ENCODE measurements at places on chromosomes 12 and 14. TPM values are rescaled to one million over a fixed set of nuclear protein-coding genes. Genes with fewer than 3 reads are reported as not detected.

DNA sequence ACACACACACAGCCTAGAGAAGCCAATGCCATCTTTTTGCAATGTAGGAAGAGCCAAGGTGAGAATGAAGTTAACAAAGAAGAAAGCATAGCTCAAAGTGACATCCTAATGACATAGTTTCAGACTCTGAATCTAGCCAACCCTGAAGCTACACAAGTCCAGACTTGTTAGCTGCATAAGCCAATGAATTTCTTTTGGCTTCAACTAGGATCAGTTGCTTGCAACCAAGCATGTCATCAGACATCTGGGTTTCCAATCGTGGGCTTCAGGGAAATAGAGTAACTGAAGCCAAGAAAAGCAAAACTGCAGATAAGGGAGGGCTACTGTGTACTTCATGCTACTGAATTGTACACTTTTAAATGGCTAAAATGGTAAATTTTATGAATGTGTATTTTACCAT is 4.4 kb upstream of the GPHN start:
- no peak for DNase-seq
- H3K27me3 ChIP-seq, result no peaks in the 10 kb centered on the region
- H3K4me3 ChIP-seq, result no peak overlapping the region
- no peak overlapping the region for H3K27ac ChIP-seq
- H3K4me1 ChIP-seq, result peaks cover 3% of the 10 kb centered on the region

DNA sequence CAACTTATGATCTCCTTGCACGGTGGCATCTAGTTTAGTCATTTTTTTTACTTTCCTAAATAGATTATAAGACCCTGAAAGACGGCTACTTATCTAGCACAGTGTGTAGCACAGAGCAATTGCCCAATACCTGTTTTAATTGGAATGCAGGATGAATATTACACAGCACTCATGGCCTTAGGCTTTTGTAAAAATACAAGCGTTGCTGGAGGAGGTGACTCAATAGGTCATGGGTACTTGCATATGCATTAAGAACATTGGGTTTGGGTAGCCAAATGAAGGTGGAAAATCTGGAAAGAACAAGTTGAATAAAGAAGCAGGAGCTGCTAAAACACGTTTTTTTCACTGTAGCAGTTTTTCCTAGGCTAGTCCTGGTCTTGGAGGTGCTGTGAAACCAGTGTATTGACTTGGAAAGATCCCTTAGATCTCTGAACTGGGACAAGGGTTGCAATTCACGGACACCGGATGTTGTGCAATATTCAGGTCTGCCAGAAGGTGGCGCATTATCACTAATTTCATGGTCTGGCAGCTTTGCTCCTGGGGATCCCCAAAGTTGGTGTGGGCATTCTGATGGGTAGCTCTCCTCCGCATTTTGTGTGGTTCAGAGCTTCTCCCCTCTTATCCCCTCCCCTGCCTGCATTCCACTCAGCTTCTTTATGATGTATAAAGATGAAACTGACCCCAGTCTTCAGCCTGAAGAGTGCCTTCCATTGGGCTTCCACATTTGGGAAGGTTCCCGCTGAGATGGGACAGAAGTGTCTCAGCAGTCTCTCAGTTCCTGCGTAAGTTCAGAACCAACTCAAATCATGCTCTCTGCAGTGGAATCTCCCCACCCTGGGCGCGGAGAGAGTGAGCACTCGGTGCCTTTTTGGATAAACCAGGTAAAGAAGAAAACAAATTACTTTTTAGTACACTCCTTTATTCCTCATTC is 278.3 kb downstream of the NRXN3 start:
- no peak for DNase-seq
- H3K27ac ChIP-seq, result no peak overlapping the region
- H3K36me3 ChIP-seq, result no peaks in the 10 kb centered on the region
- no peaks in the 10 kb centered on the region for H3K27me3 ChIP-seq
- H3K4me1 ChIP-seq, result no peaks in the 10 kb centered on the region

GRCh38 chr12:79690142-79690637 is 574 bp downstream of the PAWR start:
- peak overlapping the region; percentile 65 for H3K4me3 ChIP-seq
- H3K27me3 ChIP-seq, result no peaks in the 10 kb centered on the region
- peak; percentile 63 for DNase-seq
- no peaks in the 10 kb centered on the region for H3K36me3 ChIP-seq
- peak overlapping the region; percentile 98 for H3K27ac ChIP-seq

- H3K27ac ChIP-seq, result no peak overlapping the region
- H3K27me3 ChIP-seq, result no peaks in the 10 kb centered on the region
- no peak overlapping the region for H3K4me3 ChIP-seq
- H3K4me1 ChIP-seq, result no peaks in the 10 kb centered on the region
Measured at GRCh38 chr12:37548266-37548805, 768.2 kb upstream of the ALG10B start.

INHBE gene
- not detected for total RNA-seq

GRCh38 chr14:61326847-61327246 is 5.5 kb downstream of the PRKCH start:
- H3K4me3 ChIP-seq, result no peak overlapping the region
- H3K4me1 ChIP-seq, result no peaks in the 10 kb centered on the region
- H3K27me3 ChIP-seq, result no peaks in the 10 kb centered on the region
- H3K36me3 ChIP-seq, result no peaks in the 10 kb centered on the region

DNA sequence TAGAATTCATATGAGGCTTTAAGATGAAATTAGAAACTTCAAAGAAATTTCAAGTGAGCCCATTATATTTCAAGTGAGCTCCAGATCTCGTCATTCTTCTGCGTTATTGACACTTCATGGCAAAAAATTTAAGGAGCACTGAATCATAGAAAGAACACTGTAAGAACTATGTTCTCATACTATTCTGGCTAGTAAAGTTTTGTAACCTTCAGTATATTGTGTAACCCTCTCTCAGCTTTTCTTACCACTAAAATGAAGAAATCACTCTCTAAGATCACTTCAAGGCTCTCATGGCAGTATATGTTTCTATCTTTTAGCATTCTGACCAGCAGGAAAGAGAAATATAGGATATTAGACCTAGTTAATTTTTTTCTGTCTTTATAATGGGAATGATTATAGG is 6.3 kb downstream of the GPHN start:
- DNase-seq, result no peak
- H3K27ac ChIP-seq, result no peak overlapping the region
- no peaks in the 10 kb centered on the region for H3K4me1 ChIP-seq
- no peaks in the 10 kb centered on the region for H3K36me3 ChIP-seq
- H3K4me3 ChIP-seq, result no peak overlapping the region

DNA sequence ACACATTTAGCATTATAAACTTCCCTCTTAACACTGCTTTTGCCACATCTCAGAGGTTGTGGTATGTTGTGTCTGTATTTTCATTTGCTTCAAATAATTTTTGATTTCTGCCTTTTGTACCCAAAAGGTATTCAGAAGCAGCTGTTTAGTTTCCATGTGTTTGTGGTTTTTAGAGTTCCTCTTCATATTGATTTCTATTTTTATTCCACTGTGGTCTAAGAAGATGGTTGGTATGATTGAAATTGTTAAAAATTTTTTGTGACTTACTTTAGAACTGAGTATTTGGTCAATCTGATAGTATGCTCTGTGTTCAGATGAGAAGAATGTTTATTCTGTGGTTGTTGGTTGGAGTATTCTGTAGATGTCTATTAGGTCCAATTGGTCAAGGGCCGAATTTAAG is 76.4 kb downstream of the IFNG-AS1 start:
- DNase-seq, result no peak
- no peak overlapping the region for H3K4me3 ChIP-seq
- no peaks in the 10 kb centered on the region for H3K4me1 ChIP-seq
- no peaks in the 10 kb centered on the region for H3K36me3 ChIP-seq
- no peaks in the 10 kb centered on the region for H3K27me3 ChIP-seq

DNA sequence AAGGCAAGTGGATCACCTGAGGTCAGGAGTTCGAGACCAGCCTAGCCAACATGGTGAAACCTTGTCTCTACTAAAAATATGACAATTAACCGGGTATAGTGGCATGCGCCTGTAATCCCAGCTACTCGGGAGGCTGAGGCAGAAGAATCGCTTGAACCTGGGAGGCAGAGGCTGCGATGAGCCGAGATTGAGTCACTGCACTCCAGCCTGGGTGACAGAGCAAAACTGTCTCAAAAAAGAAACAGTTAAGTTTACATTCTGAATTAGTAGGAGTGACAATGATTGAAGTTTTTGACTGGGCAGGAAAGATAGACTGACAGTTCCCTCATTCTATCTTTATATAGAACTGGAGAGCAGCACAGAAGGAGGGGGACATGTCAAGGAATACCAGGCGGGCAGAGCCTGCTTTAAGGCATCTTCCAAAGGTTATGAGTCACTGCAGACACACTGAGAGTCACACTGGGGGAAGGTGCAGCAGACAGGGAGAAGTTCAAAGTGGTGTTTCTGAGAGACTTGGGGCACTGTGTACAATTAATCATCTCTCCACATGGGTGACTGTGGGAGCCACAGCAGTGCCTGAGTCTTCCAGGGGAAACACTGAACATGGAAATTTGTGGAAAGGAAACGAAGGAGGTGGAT is 42.8 kb upstream of the RNASE3 start:
- H3K36me3 ChIP-seq, result no peaks in the 10 kb centered on the region
- H3K4me3 ChIP-seq, result no peak overlapping the region

- no peak overlapping the region for H3K27ac ChIP-seq
- H3K27me3 ChIP-seq, result no peaks in the 10 kb centered on the region
- H3K4me1 ChIP-seq, result no peaks in the 10 kb centered on the region
- DNase-seq, result no peak
- no peak overlapping the region for H3K4me3 ChIP-seq
Measured at GRCh38 chr14:23053426-23053825, 3.9 kb downstream of the CDH24 start.

DNA sequence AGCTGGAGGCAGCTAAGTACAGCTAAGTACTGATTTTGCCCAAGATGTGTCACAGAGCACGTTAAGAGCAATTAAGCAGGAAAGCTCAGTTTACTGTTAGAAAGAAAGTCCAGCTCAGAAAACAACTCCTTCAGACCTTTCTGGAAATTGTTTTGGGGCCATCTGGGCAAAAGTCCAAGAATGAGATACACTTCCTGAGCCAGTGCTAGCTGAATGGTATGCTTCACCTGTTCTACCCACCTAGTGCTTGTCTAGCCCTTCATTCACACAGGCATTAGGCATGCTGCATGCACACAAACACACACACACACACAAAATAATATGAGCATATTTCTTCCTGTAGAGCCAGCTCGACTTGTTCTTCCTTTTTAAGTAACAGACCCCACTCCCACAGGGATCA is 6.6 kb upstream of the IKZF4 start:
- H3K27me3 ChIP-seq, result no peaks in the 10 kb centered on the region
- no peak overlapping the region for H3K27ac ChIP-seq
- H3K36me3 ChIP-seq, result no peaks in the 10 kb centered on the region
- no peak overlapping the region for H3K4me3 ChIP-seq
- DNase-seq, result no peak

- no peaks in the 10 kb centered on the region for H3K36me3 ChIP-seq
- no peak overlapping the region for H3K27ac ChIP-seq
- H3K27me3 ChIP-seq, result no peaks in the 10 kb centered on the region
- H3K4me3 ChIP-seq, result no peak overlapping the region
- DNase-seq, result no peak
Measured at GRCh38 chr14:84234281-84234680, 1295.7 kb upstream of the FLRT2 start.

PARPBP gene
- 2.5 TPM for total RNA-seq

RAB5B gene
- total RNA-seq, result 120 TPM

KRT74 gene
- not detected for total RNA-seq

DNA sequence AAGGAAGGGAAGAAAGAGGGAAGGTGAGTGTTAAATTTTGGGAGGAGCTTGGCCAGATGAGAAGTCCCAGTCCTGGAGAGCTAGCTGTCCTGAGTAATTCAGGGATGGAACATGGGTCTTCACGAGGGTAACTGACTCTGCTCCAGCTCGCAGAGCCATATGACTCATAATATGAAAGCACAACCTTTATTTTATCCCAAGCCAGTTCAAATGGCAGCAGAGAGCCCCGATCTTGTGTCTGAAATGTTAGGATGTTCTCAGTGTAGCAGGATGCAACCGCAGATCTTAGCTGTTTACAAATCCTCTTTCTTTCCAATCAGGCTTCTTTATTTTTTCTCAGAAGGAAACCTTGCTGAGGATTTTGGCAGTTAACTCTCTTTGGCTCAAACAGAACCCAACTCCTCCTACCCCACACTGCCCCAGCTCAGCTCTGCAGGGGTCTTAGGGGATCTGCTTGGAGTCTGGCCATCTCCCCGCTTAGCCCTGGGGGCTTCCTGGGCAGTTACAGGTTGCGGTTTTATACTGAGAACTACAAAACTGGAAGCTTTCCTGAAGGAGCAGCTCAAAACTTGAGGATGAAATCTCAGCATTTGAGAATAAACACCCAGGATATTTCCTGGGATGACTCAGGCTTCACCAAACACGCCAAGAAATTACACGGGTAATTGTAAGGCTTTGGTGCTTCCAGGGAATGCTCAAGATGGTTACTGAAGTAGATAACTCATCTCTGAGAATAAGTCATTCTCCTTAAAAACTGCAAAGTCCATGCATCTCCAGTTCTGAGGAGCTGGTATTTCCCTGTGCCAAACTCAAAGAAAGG is 92.5 kb downstream of the VCPKMT start:
- H3K4me1 ChIP-seq, result peaks cover 1% of the 10 kb centered on the region
- H3K36me3 ChIP-seq, result no peaks in the 10 kb centered on the region
- no peak for DNase-seq
- no peak overlapping the region for H3K27ac ChIP-seq

GRCh38 chr12:68416350-68416749 is 84.2 kb upstream of the MDM1 start:
- no peaks in the 10 kb centered on the region for H3K36me3 ChIP-seq
- no peaks in the 10 kb centered on the region for H3K27me3 ChIP-seq
- peaks cover 5% of the 10 kb centered on the region for H3K4me1 ChIP-seq
- no peak overlapping the region for H3K4me3 ChIP-seq
- DNase-seq, result no peak

DNA sequence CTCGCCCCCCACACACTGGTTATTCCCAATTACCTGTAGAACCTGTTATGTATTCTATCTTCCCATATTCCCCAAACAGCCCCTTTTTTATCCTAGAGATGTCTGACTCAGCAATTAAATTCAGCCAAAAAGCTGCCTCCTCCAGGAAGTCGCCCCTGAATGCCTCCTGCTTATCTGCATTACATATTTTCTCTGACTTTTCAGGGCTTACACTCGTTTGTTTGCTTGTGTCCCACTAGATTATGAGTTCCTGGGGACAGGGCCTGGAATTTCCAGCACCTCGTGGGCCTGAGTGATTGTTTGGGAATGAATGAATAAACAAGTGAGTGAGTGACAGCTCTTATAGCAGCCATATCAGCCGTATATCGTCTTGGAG is 99.3 kb upstream of the RFLNA start:
- H3K27ac ChIP-seq, result no peak overlapping the region
- H3K4me3 ChIP-seq, result no peak overlapping the region
- H3K36me3 ChIP-seq, result no peaks in the 10 kb centered on the region
- H3K27me3 ChIP-seq, result no peaks in the 10 kb centered on the region
- no peaks in the 10 kb centered on the region for H3K4me1 ChIP-seq

- H3K4me3 ChIP-seq, result no peak overlapping the region
- H3K4me1 ChIP-seq, result no peaks in the 10 kb centered on the region
- no peak for DNase-seq
- no peaks in the 10 kb centered on the region for H3K36me3 ChIP-seq
- H3K27ac ChIP-seq, result no peak overlapping the region
- H3K27me3 ChIP-seq, result no peaks in the 10 kb centered on the region
Measured at GRCh38 chr14:93676416-93676958, 111.8 kb downstream of the PRIMA1 start.

GRCh38 chr14:104443391-104444158 is 136.0 kb upstream of the C14orf180 start:
- no peak for DNase-seq
- no peaks in the 10 kb centered on the region for H3K4me1 ChIP-seq
- H3K27ac ChIP-seq, result no peak overlapping the region
- no peaks in the 10 kb centered on the region for H3K27me3 ChIP-seq
- no peaks in the 10 kb centered on the region for H3K36me3 ChIP-seq

AKAP3 gene
- total RNA-seq, result 1.4 TPM
